ENCODE measurements at places on chromosomes 4 and X.

GRCh38 chr4:110527156-110527555 lies 51.2 kb downstream of the ENPEP start:
- no peak for DNase-seq

- DNase-seq = peak; percentile 21
Observed at GRCh38 chrX:47311932-47312774, 58.2 kb upstream of the ZNF157 start.

DNA sequence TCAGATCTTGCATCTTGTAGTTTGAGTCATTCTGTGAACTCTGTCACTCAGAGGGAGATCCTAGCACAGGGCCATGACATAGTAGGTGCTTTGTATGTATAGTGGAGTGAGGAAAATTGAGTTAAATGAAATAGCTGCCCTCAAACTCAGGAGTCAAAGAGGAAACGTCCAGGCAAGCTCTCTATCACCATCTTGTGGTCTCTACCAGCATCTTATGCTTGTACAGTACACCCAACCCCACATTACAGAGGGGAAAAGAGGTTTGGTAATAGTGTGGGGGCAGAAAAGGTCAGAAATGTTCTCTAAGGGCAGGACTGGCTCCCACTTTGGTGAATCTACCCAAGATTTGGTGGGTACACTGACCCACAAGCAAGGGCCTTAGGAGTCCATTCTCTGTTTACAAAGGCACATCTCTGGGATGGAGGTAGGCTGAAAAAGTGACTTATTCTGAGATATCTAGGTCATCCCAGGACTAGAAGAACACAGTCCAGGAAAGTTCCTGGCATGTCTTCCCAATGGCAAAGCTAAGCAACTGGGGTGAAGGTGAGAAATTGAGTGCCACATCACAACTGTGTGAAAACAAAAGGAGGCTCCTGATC lies 131.8 kb downstream of the OR13H1 start:
- peak; percentile 5 for DNase-seq

DNA sequence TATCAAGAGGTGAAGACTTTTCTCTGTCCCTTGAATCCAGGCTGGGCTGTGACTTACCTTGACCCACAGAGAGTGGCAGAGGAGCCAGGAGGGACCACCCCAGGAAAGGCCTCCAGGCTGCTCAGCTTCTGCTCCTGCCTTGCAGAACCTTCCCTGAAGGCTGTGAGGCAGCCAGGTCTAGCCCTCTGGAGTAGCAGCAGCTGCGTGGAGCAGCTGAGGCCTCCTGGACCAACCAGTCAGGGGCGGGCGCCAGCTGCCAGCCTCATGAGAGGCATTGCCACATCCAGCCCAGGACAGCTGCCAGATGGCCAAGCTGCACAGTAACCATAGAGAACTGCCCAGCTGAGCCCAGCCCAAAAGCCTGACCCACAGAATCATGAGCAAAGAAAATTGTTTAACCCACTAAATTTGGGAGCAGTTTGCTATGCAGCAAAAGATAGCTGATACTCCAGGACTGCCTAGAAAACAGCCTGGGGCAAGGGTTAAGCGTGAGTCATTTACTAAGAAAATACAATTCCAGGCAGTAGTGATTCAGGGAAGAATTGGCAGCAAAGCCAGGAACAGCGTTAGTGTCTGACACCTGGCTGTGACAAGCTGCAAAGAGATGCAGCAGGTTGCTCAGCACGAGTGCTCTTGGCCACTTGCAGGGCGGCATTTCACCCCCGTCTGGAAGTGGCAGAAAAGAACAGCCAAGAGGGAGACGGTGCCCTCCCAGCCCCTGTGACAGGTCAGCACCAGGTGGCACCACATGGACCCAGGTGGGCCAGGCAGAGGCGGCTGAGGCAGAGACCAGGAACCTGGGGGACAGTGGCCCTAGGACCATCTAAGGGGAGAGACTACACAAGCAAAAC lies 14.7 kb upstream of the PDE6B start:
- DNase-seq = no peak

- DNase-seq = peak; percentile 68
Observed at GRCh38 chr4:155376387-155377268, at the start of gene MAP9. MAP9 (minus strand) TSS chr4:155376965; CDS start chr4:155375850, 1,115 bp downstream.

GRCh38 chr4:183873409-183874185 lies 31.5 kb upstream of the STOX2 start:
- no peak for DNase-seq

DNA sequence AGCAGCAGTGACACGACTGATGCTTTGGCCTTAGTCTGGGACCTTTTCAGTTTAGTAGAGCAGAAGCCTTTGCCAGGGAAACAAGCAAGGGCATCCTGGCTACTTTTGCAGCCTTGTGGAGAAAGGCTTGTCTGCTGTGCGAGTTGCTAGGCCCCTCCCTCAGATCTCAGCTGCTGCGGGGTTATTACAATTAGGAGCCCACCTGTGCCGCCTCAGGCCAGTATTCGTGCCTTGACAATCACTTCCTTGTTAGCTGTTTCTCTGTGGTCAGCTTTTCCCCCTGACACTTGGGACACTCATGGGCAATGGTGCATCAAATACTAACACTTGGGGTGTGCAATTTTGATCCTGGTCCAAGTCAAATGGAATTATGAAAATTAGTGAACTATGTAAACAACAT lies 67.9 kb downstream of the SH2D1A start:
- no peak for DNase-seq

GRCh38 chrX:18348047-18348446 lies 6.4 kb downstream of the SCML2 start:
- no peak for DNase-seq

GRCh38 chr4:125489952-125490690 lies 175.4 kb downstream of the FAT4 start:
- no peak for DNase-seq

DNA sequence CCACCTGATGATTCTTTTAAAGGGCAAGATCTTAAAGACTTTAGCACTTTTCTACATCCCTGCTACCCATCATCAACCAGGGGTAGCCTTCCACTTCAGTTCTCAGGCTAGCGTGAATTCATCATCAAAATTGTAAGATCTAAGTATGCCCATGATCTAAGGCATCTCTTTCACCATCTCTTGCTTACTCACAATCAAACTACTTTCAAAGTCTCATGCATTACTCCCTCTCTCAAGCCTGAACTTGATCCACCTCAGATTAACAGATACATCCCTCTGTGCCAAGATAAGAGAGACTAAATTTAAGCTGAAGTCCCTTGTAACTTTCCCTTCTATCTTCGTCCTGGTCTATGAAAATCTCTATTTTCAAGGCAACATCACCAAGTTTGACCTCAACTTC lies 62.8 kb downstream of the DHX15 start:
- DNase-seq = no peak
